Activated T-cell treated with anti-CD3 and anti-CD28 coated beads for 48 hours (primary cell): ENCODE measurements at places on chromosomes 12 and 14.

DNA sequence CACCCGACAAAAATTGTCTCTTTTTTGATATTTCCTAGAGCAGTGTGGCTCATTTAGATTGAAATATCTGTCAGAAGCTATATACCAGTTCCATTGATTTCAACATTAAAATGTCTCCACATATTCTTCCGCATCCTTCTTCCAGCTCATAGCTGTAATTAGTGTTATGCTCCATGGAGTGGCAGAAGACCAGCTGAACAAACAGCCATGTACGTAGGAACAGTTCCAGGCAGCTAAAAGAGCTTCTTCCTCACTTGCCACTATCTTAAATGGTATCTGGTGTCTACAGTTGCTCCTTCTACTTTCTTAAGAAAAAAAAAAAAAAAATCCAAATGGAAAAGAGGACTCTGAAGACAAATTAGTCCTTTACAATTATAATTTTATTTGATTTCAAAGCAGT is 848.0 kb downstream of the DIO2 start:
- DNase-seq: no peak

DNA sequence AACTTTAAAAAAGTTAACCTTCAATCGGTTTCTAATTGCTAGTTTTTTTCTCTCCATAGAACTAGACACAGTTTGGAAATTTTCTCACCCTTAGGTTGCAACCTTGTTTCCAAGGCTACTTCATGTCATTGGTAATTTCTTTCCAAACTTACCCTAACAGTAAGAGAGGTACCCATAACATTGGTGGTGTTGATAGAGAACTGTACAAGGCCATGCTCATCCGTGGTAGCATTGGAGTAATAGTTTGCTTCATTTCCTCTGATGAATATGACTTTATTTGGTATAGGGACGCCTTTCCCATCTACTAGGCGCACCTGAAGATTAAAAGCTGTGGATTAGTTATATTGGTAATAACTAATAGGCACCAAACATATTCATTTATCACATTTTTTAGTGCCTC is 11.6 kb downstream of the A2M start:
- DNase-seq: no peak

- DNase-seq: no peak
Measured at GRCh38 chr14:93592786-93593185, 162.0 kb downstream of the UNC79 start.

- DNase-seq: no peak
Measured at GRCh38 chr14:32183151-32184058, 18.4 kb upstream of the RNU6-7 start.

GRCh38 chr14:77659831-77660230 is 43.4 kb upstream of the SPTLC2 start:
- DNase-seq: no peak

DNA sequence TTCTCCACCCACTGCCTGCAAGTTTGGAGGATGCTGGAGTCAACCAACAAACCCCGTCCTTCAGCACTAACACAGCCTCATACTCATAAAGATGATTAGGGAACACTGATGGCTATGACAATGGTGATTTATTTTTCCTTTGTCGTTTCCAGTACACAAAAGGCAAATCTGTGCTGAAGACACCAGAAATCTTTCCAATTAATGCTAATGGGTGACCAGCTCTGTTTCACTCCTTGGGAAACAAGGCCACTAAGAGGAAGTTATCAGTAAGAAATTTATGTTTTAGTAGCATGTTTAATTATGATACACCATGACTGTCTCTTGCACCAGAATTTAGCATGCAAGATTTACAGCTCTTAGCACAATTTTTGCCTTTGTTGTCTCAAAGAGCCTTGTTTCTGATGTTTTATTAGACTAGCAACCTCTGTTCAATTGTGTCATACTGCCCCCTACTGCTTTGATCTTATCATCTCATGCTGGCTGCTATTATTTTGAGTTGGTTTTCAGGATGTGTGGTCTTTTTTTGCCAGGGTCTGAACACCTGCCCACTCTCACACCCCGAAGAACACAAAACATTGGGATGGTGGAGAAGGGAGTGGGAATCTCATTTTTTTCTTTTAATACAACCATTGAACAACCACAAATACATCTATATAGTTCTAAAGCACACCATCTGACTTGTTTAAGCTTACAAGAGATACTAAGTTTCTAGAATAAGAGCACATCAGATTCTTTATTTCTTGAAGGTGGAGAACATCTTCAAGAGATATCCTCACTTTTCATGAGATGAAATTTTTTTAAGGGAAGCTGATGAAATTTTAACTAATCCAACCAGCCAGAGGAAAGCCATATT is 160.9 kb downstream of the SPTSSA start:
- no peak for DNase-seq

GRCh38 chr12:124233846-124234640 is 60.9 kb upstream of the RFLNA start:
- DNase-seq: no peak

DNA sequence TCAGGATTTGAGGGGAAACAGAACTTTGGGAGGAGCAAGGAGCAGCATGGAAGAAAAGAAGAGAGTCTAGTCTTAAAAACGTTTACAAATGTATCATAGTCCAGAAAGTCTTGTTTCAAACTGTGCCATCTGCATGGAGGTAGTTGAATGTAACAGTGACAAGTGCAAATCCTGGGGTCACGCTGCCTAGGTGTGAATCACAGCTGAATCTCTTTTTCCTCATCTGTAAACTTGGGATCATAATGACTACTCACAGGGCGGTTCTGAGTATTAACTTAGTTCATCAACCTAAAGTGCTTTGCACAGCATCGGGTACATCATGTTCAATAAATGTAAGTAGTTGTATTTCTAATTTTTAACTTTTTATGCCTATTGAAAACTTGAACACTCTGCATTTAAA is 208.5 kb downstream of the CHST11 start:
- DNase-seq: no peak

DNA sequence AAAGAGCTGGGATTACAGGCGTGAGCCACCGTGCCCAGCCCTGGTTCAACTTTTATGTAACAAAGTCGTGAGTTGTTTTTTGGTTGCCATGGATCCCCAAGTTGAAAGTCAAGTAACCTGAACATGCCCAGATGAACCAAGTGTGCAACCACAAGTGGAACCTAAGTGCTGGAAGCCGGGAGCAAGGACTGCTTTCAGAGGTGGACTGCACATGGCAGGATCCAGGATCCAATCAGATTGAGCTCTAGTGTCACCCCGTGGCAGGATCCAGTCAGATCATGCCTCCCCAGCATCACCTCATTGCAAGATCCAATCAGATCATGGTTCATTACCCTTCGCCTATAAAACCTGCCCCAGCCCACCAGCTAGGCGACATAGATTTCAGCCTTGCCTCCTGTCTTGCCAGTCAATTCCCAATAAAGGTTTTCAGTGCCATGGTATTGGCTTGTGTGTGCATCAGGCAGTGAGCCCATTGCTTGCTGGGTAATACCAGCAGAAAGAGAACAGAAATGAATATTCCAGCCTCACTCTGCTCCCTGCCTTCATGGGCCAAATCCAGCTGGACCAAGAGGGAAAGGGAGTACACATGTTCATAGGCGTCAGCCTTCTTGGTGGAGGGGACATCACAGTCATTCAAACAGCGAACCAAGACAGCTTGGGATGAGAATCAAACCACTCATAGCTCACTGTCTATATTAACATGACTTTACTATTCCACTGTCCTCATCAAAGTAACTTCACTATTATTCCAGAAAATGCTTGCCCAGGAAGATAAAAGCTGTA is 43.6 kb upstream of the VASH1 start:
- DNase-seq: no peak

DNA sequence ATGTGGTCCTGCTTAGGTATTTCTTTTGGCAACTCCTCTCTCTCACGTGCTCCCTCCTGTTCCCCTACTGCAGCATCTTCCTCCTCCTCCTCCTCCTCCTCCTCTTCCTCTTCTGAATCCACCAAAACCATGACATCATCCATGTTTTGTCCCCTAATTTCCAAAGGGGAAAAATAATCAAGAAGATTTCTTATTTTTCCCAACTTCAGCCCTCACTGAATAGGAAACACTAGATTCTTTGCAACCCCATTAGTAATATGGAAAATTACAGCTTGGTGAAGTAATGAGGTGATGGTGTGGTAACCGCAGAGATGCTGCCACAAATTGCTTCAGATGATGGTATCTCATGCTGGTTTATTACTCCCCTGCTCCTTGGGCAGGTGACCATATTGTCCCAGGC is 7.5 kb upstream of the WSB2 start:
- DNase-seq: no peak

GRCh38 chr12:3600039-3600720 is 109.2 kb downstream of the PRMT8 start:
- no peak for DNase-seq

GRCh38 chr12:98144953-98145352 is 370.4 kb upstream of the TMPO start:
- DNase-seq: no peak

DNA sequence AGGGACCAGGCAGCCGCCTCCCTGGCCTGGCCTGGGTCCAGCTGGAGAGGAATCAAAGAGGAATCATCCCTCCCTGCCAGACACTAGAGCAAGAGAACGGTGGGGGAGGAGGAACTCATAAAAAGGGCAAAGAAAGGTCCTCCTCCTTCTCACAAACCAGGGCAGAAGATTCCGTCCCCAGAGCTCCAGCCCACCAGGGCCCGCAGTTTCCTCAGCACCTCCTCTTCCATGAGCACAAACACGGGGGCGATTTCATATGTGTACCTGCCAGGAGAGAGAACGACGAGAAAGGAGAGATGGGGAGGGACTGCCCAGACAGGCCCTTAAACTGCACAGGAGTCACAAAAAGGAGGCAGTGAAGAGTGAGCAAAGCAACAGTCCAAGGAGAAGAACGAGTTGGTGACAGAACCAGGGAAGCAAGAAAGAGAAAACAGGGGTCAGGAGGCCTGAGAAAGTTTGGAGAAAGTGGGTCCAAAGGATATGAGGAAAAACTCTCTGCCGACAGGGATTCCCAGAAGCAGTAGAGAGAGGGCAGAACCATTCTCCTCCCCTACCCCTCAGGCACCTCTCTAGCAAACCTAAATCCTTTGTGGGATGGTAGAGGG is 8.7 kb upstream of the ZNF740 start:
- no peak for DNase-seq

- DNase-seq: no peak
Measured at GRCh38 chr12:42696406-42697149, 107.0 kb upstream of the PRICKLE1 start.

- DNase-seq: no peak
Measured at GRCh38 chr14:73859145-73859544, 7.5 kb downstream of the PTGR2 start.

- no peak for DNase-seq
Measured at GRCh38 chr12:3974883-3975282, 101.7 kb upstream of the PARP11 start.

DNA sequence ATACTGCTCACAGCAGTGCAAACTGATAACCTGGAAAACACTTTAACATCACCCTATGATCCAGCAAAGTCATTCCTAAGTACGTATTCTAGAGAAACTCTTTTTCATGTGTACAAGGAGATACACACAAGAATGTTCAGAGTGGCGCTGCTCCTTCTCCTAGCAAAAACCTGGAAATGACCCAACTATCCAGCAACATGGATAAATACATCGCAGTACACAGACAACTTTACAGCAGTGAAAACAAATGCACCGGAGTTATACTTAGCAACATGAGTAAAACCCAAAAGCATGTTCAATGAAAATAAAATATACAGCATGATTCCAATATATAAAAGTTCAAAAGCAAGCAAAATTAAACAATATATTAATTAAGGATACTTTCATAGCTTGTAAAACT is 18.7 kb downstream of the SART3 start:
- DNase-seq: no peak

DNA sequence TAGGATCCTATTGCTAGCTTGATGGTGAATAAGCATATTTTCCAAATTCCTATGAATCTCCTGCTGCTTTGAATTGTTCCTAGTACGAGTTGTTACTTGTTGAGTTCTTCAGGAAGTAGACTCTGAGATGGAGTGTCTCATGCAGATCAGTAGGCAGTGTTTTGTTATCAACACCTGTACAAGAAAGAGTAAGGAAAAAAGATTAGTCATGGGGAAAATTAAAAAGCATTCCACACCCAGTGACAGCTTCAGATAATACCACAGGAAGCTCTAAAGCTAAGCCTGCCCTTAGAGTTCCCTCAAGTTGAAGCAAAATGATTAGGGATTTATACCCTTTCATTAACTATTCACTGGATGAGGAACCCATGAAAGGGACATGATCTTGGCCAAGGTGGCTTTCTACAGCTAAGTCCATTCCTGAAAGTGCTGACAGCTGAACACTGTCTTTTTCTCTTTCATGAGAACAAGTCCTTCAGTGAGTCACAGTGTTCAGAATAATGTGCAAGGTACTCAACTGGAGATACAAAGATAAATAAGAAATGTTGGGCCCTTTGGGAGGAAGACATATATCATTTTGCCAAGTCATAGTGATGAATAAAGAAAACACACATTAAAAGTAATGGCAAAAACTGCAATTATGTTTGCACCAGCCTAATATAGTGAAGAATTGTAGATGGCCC is 49.1 kb downstream of the CCER1 start:
- no peak for DNase-seq

- no peak for DNase-seq
Measured at GRCh38 chr12:85405262-85405661, 125.2 kb downstream of the ALX1 start.

- DNase-seq: no peak
Measured at GRCh38 chr14:89479802-89480201, 62.8 kb upstream of the FOXN3 start.

DNA sequence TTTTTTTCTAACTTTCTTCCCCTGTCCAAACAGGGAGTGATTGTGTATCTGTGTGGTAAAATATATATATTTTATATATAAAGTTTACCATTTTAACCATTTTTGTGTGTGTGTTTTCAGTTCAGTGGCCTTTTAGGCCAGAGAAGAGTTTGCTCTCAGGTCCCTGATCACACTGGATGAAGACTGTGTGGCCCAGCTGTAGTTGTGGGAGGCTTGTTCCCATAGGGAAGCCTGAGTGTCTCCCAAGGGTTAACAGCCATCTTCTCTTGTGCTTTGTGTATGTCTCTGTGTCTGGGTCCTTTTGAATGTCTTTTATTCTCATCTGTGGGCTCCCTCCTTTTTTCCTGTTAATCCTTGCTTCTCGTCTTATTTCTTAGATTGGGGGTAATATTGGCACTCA is 23.4 kb downstream of the CGRRF1 start:
- no peak for DNase-seq

- no peak for DNase-seq
Measured at GRCh38 chr12:107365703-107366102, 272.4 kb upstream of the CRY1 start.

- no peak for DNase-seq
Measured at GRCh38 chr12:130715998-130716968, at the start of gene RIMBP2. Gene RIMBP2 (minus strand): TSS chr12:130716299. CDS start chr12:130479013, 237,286 bp downstream.

- no peak for DNase-seq
Measured at GRCh38 chr14:63045612-63046320, 508 bp upstream of the KCNH5 start.
